ENCODE measurements at places on chromosomes 13 and 19.

DNA sequence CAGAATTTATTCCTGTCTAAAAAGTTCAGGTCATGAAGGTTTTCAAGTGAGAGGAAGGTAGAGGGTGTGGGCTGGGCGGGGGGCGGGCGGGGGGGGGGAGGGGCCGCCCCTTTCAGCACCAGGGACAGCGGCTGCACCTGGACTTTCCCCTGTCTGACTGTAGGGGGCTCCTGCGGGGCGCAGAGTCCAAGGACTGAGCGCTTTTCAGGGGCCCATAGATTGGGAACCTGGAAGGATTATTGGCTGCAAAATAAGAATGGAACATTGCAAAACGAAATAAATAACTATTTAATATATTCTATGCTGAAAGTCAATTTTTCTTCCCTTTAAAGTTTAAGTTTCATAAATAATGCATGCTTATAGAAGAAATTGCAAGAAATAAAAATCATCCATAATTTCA lies 8.9 kb upstream of the CYP4F3 start:
- DNase-seq, result no peak

DNA sequence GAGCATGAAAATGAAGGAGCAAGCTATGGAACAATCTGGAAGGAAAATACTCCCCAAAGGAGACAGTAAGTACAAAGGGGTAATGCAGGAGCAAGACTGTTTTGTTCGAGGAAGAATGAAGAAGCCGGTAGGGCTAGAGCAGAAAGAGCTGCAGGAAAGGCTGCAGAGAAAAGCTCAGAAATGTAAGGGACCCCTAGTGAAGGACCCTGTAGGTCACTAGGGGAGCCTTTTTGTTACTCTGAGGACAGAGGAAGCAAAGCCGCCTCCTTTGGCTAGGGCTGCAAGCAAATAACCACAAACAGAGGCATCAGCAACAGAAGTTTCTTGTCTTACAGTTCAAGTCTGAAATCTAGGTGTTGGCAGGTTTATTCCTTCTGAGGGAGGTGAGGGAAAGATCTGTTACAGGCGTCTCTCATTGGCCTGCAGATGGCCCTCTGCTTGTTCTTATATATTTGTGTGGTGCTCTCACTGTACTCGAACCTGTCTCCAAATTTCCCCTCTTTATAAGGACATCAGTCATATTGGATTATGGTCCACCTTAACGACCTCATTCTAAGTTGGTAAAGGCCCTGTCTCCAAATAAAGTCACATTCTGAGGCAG lies 362.3 kb downstream of the COG6 start:
- no peak for DNase-seq

- DNase-seq, result no peak
Measured at GRCh38 chr19:2343289-2343982, 15.0 kb downstream of the SPPL2B start.

DNA sequence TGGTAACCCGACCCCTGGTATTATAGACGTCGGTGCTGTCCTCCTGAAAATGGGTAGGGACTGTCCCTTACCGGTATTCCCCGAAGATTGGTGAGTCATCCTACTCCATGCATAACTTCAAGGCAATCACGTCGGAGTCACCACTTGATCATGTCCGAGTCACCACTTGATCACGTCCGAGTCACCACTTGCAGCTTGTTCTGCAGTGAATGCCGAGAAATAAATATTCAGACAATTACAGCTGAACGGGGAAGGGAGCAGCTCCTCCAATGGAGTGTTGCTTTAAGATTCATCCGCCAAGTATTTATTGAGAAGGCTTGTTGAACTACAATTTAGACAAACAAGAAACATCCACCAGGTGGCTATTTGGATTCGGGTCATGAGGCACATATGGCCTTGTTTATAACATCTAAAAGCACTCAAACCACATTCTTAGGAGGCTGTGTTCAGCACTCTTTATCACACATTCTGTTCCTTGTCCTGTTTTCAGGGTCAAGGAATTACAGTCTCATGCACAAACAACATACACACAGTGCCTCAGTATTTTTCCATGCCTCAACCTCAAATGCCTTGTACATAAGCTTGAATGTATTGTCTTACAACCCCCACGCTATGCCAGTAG lies 43.1 kb downstream of the ZNF726 start:
- no peak for DNase-seq

DNA sequence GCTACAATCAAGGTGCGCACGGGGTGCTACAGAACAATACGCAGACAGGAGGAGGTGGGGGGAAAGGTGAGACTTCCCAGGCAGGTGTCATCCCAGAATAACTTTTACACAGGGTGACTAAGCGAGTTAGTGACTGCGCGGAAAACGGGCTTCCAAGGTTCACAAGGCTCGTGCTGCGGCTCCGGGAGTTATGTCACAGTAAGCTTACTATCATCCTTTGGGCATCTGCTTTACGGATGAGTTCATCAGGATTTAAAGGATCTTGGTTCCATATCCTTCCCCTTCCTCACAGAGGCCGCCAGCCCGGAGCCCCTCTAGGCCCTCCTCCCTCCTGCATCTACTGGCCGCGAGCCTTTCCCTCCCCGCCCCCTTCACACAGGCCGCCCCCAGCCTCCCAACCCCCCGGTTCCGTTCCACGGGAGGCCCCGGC lies 474 bp upstream of the IFT88 start:
- no peak for DNase-seq

- no peak for DNase-seq
Measured at GRCh38 chr13:92390217-92390616, 836.4 kb upstream of the GPC6 start.

GRCh38 chr13:70253834-70254233 lies 145.6 kb upstream of the KLHL1 start:
- DNase-seq, result no peak

DNA sequence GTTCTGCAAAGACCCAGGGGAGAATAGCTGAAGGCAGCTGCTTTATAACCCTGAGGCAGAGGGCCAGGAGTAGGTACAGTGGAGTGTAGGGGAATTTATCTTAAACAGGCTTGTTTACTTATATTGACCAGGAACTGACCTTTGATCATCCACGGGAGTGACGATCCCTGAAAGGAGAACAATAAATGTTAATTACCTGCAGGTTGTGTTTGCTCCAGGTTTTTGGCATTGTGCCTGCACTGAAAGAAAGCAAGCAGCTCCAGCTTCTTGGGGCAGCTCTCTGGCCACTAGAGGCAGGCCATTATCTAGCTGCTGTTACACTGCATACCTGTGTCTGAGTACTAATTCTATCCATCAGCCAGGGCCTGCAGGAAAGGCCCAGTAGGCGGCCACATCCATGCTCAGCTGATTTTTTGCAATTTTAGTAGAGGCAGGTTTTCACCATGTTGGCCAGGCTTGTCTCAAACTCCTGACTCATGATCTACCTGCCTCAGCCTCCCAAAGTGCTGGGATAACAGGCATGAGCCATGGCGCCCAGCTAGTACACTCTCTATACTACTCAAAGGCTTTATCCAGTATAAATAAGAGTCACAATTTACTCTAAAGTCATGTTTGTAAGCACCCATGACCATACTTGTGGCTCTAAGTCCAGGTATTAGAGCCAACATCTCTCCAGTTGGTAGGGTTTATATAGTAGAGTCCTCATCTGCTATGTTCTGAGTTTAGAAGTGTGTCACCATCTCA lies 8.5 kb upstream of the ZNF91 start:
- DNase-seq, result no peak

DNA sequence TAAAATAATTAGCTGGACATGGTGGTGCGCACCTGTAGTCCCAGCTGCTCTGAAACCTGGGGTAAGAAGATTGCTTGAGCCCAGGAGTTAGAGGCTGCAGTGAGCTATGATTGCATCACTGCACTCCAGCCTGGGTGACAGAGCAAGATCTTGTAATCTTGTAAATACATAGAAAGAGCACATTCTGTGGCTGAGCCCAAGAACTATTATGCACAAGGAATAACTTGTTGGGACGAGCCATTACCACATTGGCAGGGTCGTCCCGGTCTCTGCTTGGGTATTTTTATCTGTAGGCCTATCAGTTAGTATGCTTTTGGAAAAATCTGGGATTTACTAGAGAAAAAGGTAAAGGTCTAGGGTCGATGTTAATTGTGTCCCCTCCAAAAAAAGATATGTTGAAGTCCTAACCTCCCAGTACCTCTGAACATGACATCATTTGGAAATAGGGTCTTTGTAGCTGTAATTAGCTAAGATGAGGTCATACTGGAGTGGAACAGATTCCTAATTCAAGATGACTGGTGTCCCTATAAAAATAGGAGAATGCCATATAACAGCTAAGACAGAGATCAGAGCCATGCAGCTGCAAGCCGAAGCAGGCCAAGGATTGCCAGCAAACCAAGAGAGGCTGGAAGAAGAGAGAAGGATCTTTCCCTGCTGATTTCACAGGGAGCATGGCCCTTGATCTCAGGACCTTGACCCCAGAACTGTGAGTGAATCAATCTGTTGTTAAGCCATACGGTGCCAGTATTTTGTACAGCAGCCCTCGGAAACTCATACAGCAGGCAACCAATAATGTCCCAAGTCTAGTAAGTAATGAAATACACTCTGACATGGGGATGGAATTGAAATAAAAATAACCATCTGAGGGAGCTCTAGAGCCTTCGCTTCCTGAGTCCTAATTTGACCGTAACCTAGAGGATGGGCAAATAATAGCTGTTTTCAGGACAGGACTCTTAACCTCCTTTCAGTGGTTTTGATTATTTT lies 77.0 kb downstream of the TM9SF2 start:
- no peak for DNase-seq

- DNase-seq, result no peak
Measured at GRCh38 chr13:92510416-92510815, 716.2 kb upstream of the GPC6 start.

- no peak for DNase-seq
Measured at GRCh38 chr19:31817971-31818797, 468.9 kb upstream of the TSHZ3 start.

GRCh38 chr19:10817291-10818038 lies 18.5 kb downstream of the TMED1 start:
- DNase-seq, result no peak

- no peak for DNase-seq
Measured at GRCh38 chr13:89214185-89214584, 1543.0 kb downstream of the SLITRK5 start.

- no peak for DNase-seq
Measured at GRCh38 chr19:54352041-54352440, 12.7 kb downstream of the LAIR1 start.

- no peak for DNase-seq
Measured at GRCh38 chr19:54391589-54392061, 23.6 kb upstream of the TTYH1 start.

DNA sequence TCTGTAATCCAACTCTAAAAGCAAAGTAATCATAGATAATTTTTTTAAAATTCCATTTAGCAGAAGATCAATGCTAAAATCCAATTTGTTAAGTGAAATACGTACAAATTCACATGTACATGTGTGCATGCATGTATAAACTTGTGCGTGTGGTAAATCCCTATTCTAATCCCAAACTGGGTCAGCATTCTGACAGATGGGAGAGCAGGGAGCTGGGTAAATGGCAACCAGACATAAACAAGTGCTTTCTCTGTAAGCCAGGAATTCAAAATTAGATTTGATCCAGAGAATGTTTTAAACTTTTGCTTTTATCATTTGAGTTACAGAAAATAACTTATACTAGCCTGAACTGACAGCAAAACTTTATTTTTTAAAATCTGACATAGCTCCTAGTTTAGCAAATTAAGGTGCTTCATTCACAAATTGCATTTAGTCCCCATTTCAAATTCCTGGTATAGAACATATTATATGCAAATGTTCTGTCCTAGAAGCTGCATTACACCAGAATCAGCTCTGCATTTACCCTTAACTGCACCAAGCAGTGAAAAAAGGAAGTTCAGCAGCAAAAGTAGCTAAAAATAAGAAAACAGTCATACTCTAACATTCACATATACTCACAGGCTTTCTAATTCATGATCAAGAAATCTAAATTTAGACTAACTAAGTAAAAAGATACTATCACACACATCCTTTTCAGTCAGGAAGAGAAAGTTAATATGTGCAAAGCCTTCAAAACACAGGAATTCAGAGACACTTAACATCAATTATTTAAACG lies 32.6 kb downstream of the UBL3 start:
- no peak for DNase-seq

GRCh38 chr13:44698066-44698465 lies 121.9 kb upstream of the TSC22D1 start:
- DNase-seq, result peak; percentile 26

- no peak for DNase-seq
Measured at GRCh38 chr19:4970558-4971423, 1.9 kb downstream of the KDM4B start.

GRCh38 chr13:109652531-109652930 lies 133.9 kb downstream of the IRS2 start:
- no peak for DNase-seq

GRCh38 chr13:90455823-90456222 lies 891.7 kb upstream of the MIR17HG start:
- no peak for DNase-seq

DNA sequence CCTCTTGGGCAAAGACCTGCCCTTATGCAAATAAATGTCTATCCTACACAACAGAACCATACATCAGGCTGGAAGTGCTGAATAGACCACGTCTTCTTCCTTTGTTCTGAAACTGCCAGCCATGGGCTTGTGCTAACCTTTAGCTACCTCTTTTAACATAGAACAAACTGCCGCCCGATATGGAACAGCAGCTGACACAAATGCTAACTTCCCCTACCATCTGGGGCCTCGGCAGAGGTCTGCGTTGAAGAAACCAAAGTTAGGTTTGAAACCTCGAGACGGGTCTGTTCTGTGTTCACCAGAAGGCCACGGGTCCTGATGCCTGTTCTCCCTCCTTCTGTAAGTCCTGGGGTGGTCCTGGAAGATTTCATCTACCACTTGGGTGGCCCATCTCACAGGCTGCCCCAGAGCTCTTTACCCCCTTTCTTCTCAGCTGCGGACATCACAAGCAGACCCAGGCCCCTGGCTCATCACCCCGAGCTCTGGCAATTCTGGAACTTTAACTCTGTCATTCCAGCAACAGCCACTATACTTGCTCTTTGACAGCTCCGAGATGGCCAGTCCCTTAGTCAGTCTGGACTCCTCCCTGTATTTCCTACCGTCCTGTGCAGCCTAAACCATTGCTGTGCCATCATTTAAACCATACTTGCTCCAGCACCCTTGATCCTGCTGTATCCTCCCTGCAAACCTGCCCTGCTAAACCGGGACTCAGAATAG lies 146.7 kb downstream of the USP12 start:
- DNase-seq, result no peak

DNA sequence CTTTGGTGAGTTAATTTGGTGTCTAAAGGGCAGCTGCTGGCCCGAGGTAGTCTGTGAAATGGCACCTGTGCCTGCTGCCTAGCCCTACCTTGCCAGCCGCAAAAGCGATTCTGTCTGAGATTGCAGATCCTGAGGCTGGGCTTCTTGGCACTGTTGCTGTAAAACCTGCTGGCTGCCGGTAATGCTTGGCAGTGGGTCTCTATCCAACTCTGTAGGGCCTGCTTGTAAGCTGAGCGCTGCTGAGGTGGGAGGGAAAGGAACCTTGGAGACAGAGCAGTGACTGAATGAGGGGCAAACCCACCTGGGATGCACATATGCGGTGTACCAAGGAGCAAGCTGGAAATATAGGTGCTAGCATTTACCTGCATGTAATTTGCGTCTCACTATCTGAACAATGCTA lies 11.7 kb downstream of the LCP1 start:
- DNase-seq, result no peak

DNA sequence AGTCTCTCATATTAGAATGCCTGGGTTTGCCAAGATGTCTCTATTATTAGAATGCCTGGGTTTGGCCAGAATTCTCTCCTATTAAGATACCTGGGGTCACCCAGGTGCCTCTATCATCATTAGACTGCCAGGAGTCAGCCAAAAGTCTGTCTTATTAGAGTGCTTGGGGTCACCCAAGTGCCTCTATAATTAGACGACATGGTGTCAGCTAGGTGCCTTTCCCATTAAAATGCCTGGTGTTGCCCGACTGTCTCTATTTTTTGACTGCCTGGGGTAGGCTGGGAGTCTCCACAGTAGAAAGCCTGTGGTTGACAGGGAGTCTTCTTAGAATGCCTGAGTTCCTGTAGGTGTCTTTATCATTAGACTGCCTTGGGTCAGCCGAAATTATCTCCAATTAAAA lies 1536.6 kb downstream of the UQCRFS1 start:
- DNase-seq, result no peak

Data from nucleus accumbens (tissue), 56 donors.